ENCODE measurements at places on chromosomes 1 and 21. TPM values are rescaled to one million over a fixed set of nuclear protein-coding genes. Genes with fewer than 3 reads are reported as not detected.

DNA sequence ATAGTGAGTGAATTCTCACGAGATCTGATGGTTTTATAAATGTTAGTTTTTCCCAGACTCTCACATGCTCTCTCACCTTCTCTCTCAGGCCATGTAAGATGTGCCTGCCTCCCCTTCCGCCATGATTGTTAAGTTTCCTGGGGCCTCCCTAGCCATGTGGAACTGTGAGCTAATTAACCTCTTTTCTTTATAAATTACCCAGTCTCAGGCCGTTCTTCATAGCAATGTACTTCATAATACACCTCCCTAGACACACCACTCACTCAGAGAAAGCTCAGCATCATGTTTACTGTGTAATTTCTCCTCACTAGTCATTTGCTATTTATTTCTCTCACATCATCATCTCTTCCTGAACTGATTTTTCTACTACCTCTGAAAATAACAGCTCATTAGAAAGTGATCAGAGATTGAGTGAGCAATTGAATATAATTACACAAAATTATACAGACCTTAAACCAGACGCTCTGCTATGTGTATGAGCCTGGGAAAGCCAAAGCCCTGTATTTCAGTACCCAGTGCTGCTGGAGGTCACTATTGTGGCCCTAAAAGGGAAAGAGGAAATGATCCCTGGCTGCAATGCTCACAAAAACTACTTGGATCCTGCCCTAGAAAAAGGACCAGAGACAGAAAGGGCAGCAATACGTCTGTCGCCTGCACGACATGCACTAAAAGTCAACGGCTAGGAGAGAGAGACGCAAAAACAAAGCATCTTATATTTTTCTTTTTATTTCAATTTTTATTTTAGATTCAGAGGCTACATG is 284.5 kb downstream of the DSCAM start:
- DNase-seq = no peak

DNA sequence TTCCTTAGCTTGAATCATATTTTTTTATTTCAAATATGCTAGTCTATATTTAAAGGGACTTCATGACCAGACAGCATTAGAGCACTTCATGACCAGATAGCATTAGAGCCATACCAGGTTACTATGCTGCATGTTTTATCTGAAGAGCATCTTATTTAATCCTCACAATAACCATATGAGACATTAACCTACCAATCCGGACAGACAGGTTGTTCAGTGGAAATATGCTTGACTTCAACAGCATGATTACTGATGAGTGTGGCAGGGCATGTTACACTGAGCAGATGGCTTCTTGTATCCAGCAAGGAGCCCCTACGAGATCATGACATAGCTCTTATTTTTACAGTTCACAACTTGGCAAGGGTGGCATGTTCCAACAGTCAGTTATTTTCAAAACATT is 85.0 kb upstream of the KCTD3 start:
- no peak for DNase-seq

GRCh38 chr1:18580047-18580446 is 50.6 kb upstream of the PAX7 start:
- DNase-seq = no peak

DNA sequence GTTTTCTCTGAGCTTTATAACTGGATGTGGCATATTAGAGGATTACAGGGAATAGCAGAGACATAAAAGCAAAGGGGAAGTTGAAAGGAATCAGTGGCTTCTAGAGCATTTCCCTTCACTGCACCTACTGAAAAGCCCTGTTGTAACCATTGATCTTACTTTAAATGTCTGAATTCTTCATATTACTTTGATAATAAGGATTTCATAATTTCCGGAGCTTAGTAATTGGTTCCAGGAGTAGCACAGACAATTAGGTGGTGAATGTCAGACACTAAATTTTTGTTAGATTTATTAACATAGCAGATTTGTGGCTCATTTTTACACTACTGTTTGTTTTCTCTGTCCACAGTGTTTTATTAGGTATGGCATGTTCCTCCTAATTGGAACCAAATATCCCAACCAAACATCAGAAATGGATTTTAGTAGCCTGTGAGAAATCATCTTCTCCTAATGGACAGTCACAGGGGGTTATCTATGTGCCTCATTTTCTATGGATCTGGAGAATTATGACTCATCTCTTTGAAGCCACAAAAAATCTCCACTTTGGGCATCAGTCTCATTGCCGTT is 100.5 kb downstream of the GIPC2 start:
- DNase-seq = no peak

DNA sequence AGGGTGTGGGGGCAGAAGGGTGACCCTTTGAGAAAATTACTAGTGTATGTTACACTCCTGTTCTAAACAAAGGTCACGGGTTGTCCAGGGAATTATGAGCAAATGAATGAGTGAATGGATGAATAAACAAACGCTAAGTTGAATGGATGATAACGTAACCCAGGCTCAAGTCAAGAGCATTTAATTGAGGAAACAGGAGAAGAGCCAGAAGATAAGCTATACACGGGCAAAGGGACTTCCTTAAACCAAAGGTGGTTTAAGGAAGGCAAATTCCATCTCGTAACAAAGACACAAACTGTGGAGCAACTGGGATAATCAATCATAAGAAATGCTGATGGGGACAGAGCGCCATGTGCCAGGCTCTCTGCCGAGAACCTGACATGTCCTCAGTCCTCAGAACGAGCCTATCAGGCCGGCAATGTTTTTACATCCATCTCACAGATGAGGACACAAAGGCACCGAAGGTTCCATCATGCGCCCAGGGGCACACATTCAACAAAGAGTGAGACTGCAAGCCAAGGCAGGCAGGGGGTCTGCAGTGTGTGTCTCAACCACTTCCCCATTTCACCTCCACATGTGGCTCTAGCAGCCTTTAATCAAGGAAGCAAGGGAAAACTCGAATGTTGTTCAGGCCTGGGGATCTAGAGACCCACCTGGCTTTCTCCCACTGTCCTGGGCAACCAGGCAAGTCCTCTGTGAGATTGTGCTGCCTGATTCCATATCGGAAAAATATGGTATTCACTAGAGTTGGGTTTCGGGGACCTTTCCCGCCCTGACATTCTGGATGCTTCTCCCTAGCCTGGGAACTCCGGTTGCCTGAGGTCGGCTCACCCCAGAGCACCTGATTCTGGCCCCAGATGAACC is 126.8 kb upstream of the EDN2 start:
- DNase-seq = no peak

DNA sequence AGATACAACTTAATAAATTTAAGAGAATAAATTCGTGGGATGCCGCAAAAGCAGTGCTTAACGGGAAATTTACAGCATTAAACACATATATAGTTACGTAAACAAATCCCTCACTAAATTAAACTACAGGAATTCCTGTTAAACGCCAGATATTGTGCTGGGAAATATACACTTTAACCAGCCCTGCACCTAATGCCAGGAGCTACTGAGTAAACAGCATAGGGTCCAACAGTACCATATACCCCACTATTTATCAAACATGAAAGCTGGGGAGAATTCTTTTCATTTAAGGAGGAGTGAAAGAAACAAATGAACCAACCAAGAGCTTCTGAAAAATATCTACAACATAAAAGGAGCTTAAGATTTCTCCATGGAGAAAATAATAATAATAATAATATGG is 11.7 kb downstream of the FRRS1 start:
- no peak for DNase-seq

- DNase-seq = no peak
These were observed 2.2 kb downstream of the KISS1 start for GRCh38 chr1:204194080-204194479.

DNA sequence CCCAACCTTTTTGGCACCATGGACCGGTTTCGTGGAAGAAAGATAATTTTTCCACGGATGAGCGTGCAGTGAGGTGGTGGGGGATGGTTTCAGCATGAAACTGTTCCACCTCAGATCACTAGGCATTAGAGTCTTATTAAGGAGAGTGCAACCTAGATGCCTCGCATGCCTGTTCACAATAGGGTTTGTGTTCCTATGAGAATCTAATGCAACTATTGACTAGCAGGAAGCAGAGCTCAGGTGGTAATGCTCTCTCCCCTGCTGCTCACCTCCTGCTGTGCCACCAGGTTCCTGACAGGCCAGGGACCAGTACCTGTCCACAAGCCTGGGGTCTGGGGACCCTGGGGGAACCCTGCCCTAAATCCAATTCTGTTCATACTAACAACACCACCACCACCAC is 377.8 kb downstream of the OLFM3 start:
- no peak for DNase-seq

- no peak for DNase-seq
These were observed 85.8 kb downstream of the ADARB1 start for GRCh38 chr21:45160198-45160597.

DNA sequence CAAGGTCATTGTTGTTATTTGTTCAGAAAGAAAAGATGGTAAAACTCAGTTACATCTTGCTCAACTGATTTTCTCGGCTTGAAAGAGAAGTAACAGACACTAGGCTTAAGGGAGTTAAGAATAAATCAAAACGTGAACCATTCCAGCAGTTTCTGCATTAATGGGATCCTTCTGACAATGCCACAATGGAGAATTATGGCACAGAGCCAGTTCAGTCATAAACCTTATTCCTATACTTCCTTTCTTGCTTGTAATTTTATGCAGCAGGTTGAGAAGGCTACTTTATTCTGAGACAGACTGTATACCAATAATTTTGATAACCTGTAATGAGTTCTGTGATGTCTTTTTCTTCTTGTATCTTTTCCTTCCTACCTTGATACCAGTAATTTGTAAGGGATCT is 167.0 kb downstream of the C1orf21 start:
- no peak for DNase-seq

- DNase-seq = no peak
These were observed 160.4 kb upstream of the SYT6 start for GRCh38 chr1:114314098-114314497.

DNA sequence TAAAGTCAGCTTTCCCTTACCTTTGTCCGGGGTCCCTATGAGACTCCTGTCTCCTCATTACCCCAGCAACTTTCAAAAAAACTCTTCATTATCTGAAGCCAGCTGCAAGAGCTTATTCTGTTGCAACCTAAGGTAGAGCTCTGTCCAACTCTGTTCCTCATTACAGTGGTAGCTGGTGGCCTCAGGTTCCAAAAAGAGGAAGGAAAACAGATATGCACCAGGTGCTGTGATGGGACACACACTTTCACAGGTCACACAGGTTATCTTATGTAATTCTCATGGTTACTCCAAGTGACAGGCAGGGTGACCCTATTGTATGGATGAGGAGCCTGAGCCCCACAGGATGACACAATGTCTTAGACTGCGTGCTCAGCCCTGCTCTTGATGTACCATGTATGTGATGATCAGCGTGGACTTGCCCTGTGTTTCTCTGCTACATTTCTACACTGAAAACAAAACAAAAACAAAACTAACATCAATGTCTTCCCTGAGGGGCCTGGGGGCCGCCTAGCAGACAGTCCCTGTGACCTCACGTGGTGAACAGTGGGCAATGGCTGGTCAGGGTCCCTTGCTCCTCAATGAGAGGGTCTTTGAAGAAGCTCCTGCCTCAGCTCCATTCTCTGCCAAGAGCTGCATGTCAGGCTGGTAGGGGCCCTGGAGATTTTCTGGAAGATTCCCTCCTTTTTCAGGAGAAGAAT is 9.7 kb upstream of the TENT5C start:
- DNase-seq = no peak

GRCh38 chr21:32190493-32191144 is 88.2 kb downstream of the MIS18A start:
- no peak for DNase-seq

DNA sequence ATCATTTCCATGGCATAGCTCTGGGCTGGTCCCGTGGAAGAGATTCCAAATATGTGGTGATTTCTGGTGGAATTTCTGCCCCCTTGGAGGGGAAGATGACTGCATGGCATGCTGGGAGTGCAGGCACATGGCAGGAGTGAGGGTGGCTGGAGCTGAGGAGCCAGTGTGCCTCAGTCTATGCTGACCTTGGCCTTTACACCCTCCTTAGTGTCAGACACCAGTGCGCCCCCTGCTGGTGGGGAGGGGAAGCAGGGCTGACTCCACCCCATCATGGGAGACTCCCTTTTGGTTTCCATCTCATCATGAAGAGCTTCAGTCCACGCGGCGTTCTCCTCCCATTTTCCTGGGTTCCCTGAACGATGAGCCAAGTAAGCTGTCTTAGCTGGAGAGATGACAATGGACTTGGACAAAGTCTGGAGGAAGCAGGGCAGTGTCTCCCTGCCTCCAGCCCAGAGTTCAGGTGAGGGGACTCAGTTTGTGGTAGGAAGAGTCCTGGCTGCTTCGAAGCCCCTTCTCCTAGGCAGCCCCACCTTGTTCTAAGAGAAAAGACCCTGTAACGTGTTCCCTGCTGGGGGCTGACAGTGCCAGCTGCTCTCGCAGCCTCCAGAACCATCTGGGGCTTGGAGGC is 10.3 kb downstream of the ALX3 start:
- no peak for DNase-seq

- no peak for DNase-seq
These were observed at the start of gene ARHGEF16 for GRCh38 chr1:3453891-3454810. Gene ARHGEF16, plus strand, starts transcription at chr1:3454665. Its CDS starts 8,420 bp downstream, at chr1:3463085.

DNA sequence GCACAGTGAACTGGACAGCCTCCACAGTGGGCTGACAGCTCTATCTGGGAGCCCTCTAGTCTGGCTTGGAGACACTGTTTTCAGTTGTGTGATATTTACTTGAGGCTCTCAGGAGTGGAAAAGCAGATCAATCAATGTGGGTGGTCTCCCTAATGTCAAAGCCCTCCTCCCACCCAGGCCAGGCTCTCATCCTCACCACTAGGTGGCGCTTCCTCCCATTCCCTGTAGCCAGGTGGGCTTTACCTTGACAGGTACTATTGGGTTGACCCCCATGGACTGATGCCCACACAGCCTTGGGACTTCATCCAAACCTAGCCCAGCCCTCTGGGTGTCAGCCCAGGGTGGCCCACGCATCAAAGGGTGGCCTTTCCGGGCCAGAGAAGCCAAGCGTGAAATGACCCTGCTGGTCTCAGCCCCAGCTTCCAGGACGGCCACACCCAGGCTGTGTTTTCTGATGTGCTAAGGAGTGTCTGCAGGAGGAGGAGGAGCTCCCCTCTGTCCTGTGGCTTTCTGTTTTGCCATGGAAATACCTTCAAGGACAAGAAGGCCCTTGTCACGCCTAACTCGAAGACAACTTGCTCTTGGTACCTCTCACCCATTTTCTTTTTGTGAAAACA is 54.0 kb downstream of the CLIC6 start:
- no peak for DNase-seq

- no peak for DNase-seq
These were observed 19.0 kb upstream of the SSBP3 start for GRCh38 chr1:54425152-54425584.

- DNase-seq = no peak
These were observed 57.8 kb downstream of the HS2ST1 start for GRCh38 chr1:86972262-86972661.

PLPPR4 gene
- total RNA-seq = not detected

CYP4A22 gene
- total RNA-seq = not detected

RAVER2 gene
- 9.8 TPM for total RNA-seq

SYDE2 gene
- 2.9 TPM for total RNA-seq

LCE1D gene
- total RNA-seq = not detected

C1QTNF12 gene
- total RNA-seq = 1.7 TPM

CELA2B gene
- not detected for total RNA-seq

SYPL2 gene
- total RNA-seq = not detected

COL6A2 gene
- 71.5 TPM for total RNA-seq

CLCA1 gene
- not detected for total RNA-seq

LIN28A gene
- total RNA-seq = not detected

POGZ gene
- total RNA-seq = 18.2 TPM

OR6K6 gene
- not detected for total RNA-seq

GBP7 gene
- total RNA-seq = not detected

GRIK3 gene
- not detected for total RNA-seq

Data from epithelial cell of proximal tubule (primary cell).